Pons (tissue), 1 donor: ENCODE measurements at places on chromosomes 1 and 21.

GRCh38 chr1:236338096-236338495, 56.0 kb upstream of the EDARADD start:
- DNase-seq: no peak

DNA sequence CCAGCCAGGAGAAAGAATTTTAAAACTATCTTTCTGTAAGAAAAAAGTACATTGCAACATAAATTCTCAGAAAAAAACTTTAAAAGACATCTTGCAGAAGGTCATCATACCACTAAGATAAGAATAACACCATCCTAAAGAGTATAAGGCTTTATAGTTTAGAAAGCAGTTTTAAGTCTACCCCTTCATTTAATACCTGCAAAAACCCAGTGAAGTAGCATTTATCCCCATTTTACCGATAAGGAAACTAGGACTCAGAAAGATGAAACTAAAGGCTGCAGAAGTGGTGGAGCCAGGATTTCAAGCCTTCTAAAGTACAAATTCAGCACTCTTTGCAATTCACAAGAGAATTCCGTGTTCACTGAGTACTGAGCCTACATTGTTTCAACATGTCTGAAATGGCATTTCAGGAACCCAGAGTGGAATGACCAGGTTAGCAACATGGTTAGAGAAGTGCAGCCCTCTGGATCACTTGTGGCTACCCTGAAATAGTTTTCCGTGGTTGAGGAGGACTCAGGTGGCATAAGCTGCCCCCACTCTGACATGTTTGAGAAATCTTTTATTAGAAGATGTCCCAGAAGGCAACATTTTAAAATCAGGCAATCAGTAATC, 6.7 kb downstream of the MYCL start:
- DNase-seq: no peak

DNA sequence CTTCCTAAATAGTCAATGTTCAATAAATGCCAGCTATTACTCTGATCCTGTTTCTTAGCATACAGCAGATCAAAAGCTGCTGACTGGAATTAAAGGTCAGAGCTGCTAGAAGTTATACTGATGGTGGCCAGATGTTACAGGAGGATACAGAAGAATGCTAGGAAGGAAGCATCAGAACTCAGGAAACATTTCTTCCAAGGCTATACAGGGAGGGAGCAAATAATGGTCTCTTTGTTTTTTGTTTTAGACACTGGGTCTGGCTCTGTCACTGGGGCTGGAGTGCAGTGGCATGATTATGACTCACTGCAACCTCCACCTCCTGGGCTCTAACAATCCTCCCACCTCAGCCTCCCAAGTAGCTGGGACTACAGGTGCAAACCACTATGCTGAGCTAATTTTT, 175.5 kb downstream of the RGS7 start:
- DNase-seq: no peak

DNA sequence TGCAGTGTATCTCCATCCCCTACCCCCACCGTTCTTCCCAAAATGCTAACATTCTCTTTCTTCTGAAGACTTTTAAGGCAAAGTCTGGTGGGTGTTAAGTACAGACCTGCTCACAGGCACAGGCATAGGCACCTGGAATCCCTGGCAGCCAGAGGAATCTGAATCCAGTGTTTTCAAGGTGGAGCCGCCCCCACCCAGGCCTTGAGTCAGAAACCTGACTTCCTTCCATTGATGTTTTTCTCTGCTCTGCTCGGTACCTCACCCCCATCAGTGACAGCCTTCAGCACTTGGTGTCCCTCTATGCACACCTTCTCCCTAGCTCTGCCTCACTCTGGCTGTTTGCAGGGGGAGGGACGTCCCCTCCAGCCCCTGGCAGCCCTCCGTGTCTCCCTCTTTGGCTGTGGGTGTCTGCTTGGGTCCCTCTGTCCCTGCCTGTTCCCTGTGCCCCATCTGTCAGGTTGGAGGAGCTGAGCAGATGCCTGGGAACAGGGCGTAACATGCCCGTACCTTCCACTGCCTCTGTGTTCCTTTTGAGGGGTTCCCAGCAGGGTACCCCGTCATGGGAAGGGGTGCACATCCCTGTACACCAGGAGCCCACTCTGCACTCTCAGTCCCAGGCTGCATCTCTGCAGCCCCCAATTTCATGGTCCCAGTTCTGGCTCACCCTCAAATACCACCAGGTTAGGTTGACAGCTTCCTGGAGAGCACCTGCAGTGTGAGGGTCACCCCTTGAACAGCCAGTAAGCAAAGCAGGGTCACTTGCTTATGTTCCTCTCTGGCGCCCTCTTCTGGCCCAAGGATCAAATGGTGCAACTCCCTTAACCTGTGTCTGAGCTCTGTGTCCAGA, 6.7 kb downstream of the NCDN start:
- peak; percentile 72 for DNase-seq

- no peak for DNase-seq
These were observed 6.2 kb downstream of the DDI2 start for GRCh38 chr1:15623435-15623834.

DNA sequence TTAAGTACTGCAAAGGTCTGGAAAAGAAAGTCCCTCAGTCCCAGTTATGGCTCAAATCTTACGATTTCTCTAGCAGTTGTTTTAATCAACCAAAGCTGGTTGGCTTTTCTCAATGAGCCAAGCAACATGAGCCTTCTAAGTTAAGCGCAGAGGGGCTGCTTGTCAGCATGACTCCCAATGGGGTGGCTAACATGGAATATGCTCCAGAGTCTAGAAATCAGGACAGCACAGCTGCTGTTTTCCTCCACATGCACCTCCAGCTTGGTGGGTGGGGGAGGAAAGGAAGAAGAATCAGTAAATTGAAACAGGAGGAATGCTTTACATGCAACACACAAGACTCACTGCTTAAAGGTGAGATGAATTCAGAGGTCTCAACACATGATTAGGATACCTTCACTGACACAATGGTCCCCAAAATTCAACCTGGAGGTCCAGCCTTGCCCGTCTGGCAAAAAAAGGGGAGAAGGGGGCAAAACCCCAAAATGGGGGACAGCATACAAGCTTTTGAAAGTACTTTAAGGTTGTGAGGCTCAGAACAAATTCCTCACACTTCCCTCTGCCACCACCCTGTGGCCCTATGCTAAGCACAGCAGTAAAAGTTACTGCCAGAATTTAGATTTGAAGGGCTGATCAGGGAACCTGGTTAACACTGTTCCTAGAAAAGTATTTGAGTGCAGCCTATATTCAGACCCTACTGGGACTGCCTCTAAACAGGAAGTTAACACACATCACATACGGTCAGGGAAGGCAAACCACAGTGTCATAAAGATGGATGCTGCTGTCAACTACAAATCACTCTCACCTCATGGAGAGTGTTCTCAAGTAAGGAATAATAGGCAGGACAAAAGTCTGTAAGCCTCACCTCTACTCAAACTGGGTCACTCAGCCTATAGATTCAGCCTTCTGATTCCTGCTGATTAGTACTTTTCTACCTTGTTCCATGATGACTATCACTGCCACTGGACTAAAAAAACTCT, 2.6 kb downstream of the GATAD2B start:
- no peak for DNase-seq

DNA sequence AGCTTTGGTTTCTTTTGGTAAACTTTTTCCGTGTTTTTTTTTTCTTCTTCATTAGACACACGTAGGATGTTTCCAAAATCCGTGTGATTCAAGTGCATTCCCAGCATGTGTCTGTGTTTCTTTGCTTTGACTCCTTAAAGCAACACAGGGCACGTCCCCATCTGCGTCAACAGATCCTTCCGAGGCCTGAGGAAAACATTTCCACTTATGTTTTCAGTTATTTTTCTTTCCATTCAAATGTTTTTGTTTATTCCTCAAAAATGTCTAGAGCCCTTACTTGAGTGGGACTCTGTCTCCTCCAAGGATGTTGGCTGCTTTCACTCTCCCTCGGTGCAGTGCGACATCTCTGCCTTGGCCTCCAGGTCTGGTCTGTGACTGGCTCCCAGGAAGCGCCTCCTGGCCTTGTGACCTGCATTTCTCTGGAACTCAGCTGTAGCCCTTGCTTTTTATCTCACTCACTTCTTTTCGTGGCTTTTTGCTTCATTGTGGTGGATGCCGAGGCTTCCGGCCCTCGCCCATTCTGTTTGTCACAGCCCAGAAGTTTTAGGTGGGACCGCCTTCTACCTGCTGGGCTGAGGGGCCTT, 31.3 kb upstream of the SLC19A1 start:
- peak; percentile 22 for DNase-seq

GRCh38 chr1:210905944-210906453, 227.9 kb downstream of the KCNH1 start:
- no peak for DNase-seq

GRCh38 chr1:87968197-87968955, 639.7 kb downstream of the LMO4 start:
- DNase-seq: peak; percentile 41

DNA sequence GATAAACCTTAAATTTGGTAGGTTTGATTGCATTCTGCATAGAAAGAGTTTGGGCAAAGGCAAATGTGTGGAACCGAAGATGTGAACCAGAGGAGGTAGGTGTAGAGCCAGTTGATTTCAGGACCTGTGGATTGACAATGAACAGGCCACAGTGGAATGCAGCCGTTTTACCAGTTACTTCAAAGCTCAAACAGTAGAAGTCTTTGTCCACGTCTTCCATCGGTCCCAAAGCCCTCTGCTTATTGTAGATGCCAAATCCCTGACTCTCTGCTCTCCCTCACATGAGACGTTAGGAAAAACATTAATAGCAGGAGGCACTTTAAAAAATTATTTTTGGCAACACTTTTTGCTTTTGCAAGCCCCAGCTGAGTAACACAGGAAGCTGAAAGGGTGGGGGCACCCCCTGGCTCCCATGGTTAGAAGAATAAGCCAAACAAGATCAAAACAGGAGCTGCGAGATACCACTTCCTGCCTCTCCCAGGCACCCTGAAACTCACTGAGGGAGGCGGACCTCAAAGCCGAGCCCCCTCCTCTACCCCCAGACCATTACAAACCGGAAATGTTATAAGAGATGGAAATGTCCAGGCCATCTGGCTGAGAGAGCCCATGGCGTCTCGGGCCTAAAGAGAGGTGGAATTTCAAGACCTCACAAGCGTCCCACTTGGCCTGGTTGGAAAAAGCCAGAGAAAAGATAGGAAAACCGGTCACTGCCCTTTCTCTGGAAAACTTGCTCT, 13.5 kb downstream of the TRAF3IP3 start:
- peak; percentile 80 for DNase-seq

DNA sequence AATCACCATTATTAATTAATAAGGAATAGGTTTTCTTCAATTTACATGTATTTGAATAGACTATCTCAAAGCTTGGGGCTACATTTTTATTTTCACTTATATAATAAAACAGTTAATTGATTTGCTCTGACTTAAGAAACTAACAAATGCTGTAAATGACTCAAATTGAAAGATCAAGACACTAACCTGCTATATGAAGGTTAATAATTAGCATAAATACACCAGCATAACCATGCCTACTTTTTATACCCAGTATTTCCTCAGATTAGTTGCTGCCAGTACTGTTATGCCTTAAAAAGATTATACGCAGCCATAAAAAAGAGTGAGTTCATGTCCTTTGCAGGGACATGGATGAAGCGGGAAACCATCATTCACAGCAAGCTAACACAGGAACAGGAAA, 1545.1 kb downstream of the AMY1C start:
- no peak for DNase-seq

DNA sequence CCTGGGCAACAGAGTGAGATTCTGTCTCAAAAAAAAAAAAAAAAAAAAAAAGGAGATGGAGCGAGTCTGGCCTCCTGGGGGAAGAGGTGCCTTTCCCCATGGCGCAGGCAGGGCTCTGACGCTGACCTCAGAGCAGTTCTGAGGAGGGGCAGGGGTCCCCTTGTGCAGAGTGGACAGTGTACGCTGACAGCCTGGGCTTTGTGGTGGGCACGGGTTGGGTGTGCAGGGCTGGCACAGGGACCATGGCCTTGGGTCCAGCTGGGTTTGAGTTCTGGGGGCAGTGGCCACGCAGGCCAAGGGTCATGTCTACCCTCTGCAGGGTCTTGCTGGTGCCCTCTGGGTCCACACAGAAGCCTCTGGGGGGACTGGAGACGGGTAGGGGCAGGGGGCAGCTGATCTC, 260.1 kb upstream of the C1orf174 start:
- no peak for DNase-seq

GRCh38 chr1:29426701-29427279, 190.5 kb downstream of the PTPRU start:
- DNase-seq: no peak

DNA sequence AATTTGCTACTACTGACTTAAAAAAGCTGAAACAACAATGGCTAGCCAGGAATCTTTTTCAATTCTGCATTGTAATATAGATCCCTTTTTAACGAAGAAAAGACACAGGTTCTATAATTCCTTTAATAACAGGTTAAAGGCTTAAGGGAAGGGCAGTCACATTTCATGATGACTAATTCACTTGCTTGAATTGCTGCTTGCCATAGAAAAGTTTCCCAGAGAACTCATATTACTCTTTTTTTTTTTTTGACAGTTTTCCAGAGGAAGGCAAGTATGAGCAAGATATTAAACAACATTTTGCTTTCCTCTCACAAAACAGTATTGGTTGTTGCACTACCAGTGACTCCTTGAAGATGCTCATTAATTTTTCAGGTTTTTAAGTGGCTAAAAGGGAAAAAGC, 60.9 kb downstream of the IL23R start:
- DNase-seq: no peak

DNA sequence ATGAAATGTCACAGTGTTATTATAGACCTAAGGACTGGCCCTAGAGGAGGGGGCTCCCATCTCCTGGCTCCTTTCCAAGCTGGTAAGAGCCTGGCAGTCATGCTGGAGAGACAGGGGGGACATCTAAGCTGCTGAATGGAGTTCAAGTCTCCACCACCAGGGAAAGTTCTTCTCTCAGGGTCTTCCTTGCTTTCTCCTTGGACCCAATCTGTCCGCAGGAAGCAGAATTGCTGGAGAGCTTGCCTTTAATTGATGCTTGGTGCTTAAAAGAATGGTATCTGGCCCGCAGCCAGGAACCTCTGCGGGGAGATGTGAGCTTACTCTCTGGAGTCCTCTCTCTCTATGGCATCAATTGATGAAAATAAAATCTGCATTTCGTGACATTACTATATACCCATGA, 25.1 kb downstream of the IRF2BP2 start:
- peak; percentile 42 for DNase-seq

GRCh38 chr21:33974513-33975468, 59.2 kb upstream of the ATP5PO start:
- no peak for DNase-seq

DNA sequence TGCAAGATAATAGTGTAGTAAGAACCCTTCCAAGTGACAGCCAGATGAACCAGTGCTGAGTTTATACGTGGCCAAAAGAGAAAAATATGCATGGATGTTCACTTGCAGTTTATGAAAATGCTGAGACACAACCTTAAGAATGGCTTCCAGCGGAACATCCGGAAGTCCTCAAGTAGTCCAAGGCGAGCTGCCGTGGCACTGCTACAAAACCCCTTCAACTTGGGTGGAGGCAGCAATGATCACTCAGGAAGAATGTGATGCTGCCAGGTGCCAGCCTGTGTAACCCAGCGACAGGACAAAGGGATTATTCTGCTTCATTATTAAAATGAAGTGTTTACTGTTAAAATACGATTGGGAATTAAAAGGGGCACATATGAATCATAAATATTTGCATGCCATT, 179.6 kb downstream of the RUNX1 start:
- no peak for DNase-seq

GRCh38 chr1:226617109-226617508, 68.5 kb downstream of the STUM start:
- DNase-seq: no peak
